ENCODE measurements at places on chromosomes 5 and 9.

GRCh38 chr9:99377790-99378775 is 156.0 kb downstream of the SEC61B start:
- DNase-seq, result peak; percentile 80

- DNase-seq, result no peak
These were observed 566.9 kb upstream of the RGMB start for GRCh38 chr5:98206566-98206965.

DNA sequence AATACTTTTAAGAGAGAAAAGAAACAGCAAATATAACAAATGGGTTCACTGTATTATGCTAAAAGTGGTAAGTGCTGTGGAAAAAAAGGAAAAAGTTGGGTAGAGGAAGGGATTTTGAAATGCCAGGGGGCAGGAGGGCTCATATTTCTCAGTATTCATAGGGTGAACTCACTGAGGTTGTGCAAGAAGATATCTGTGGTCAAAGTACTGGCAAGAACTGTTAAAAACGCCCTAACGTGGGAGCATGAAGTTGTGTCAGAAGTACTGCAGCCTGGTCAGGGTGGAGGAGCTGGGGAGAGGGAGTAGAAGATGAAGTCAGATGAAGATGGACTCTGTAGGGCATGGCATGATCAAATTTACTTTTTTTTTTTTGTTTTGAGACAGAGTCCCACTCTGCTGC is 31.2 kb upstream of the SLC28A3 start:
- peak; percentile 57 for DNase-seq

GRCh38 chr9:3768712-3769457 is 243.1 kb upstream of the RFX3 start:
- DNase-seq, result peak; percentile 72

GRCh38 chr5:38022631-38023030 is 182.8 kb upstream of the GDNF start:
- DNase-seq, result no peak

GRCh38 chr9:126628969-126629674 is 15.4 kb downstream of the LMX1B start:
- DNase-seq, result no peak

- DNase-seq, result no peak
These were observed 101.4 kb downstream of the GALNT10 start for GRCh38 chr5:154291917-154292316.

GRCh38 chr9:134156564-134157377 is 7.6 kb downstream of the RNU6ATAC start:
- DNase-seq, result no peak

DNA sequence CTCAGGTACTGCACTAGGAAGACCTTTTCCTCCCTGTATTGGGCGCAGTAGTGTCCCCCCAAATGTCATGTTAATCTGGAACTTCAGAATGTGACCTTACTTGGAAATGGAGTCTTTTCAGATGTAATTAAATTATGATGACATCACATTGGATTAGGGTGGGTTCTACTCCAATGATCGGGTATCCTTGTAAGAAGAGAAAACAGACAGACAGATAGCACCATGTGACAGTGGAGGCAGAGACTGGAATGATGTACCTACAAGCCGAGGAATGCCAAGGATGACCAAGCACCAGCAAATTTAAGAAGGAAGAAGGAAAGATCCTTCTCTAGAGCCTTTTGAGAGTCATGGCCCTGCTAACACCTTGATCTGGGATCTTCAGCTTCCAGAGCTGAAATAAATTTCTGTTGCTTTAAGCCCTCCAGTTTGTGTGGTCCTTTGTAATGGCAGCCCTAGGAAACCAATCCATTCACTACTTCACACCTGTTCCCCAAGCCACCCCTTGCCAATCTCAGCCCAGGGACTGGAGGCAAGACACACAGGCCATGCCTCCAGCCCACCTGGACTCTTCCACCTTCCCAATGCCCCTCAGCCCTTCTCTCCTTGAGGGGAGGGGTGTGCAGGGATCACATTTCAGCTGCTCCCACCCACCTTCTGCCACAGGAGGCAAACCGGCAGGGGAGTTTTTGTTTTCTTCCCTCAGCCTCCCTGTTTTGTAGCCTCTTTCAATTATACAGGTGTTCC is 1.6 kb downstream of the CCNJL start:
- DNase-seq, result no peak

DNA sequence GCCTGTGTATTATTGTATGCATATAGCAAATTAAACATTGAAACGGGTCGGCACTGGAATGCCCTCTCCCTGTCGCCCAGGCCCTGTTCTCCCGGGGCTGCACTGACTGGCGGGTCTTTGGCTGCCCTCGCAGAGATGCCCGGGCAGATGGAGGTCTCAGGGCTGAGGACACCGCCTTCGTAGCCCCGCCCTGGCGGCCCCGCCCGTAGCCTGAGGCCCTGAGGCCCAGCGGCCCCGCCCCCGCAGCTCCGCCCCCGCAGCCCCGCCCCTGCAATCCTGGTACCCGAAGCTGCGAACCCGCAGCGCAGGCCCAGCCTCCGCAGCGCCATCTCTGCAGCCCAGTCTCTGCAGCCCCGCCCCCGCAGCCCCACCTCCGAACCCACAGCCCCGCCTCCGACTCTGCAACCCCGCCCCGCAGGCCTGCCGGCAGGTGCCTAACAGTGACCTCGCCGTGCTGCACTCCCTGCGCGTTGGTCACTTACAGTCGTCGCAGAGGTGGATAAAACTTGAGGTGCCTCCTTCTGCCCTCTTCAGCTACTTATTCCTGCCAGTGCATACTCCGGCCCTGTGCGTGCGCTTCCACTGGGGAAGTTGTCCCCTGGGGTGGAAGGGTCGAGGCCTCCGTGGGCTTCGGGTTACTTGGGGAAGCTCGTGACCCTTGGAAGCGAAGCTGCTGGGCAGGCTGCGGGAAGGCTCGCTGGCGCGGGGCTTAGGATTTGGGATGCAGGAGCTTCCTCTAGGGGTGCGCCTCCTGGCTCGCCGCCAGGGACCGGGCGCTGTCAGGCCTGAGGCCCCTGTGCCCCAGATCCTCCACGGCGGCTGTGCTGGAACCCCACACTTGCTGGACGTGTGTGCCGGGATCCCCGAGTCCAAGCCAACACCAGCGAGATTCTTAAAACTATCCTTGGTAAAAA is 72.3 kb downstream of the ICE1 start:
- DNase-seq, result peak; percentile 26
